Left ventricle myocardium inferior (tissue), 1 donor: ENCODE measurements at places on chromosomes 4 and X.

- no peak for DNase-seq
Observed at GRCh38 chrX:119147486-119147885, 19.9 kb upstream of the KIAA1210 start.

GRCh38 chrX:46260499-46260898, 284.7 kb downstream of the ZNF674 start:
- no peak for DNase-seq

- DNase-seq = no peak
Observed at GRCh38 chrX:40318801-40319200, 221.0 kb upstream of the BCOR start.

DNA sequence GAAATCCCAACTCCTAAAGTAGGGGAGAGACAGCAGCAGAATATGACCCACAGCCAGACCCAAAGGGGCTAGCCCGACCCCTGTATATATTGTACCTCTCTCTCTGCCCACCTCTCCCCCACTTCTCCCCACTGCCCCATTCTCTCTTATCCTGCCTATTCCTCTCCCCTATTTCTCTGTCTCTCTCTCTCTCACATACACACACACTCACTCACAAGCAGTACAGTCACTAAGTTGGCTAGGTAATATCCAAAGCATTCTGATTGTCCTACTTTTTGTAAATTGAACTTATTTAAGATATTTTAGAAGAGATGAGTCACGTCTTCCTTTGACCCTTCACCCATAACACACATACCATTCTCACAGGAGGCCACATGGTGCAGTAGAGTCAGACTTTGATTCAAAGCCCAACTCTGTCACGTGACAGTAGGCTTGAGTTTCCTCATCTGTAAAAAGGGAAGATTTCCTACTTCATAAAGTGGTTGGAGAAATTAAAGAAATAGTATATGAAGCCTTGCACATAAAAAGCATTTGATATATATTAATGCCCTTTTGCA, 29.5 kb downstream of the SRPX2 start:
- DNase-seq = no peak

- DNase-seq = no peak
Observed at GRCh38 chr4:62871078-62871477, 1538.2 kb downstream of the TECRL start.

DNA sequence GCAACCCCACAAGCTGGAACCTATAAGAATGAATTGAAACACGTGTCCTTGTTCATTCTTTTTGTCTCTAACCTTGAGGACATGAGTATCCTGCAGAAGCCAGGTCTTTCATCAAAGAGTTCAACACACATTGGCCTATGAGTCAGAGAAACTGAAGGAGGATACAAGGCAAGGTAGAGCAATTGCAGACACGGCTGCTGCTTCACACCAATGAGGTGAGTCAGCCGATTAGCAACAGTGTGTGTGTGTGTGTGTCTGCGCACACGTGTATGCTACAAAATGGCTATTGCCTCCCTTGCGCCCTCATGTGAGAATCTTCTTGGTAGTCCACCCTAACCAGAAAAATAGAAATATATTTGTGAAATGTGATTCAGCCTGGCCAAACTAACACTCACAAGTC, 1477.7 kb upstream of the IGFBP7 start:
- DNase-seq = no peak

GRCh38 chrX:48852857-48853256, 17.4 kb upstream of the PCSK1N start:
- no peak for DNase-seq
